Activated CD4-positive, CD25-positive, alpha-beta regulatory T cell treated with anti-CD3 and anti-CD28 coated beads, Interleukin-2, amount 50 U/mL, for 24 hours (primary cell): ENCODE measurements at places on chromosomes 2 and 18.
A peak's percentile ranks its signal among the peaks of the same experiment; 100 is the strongest.

DNA sequence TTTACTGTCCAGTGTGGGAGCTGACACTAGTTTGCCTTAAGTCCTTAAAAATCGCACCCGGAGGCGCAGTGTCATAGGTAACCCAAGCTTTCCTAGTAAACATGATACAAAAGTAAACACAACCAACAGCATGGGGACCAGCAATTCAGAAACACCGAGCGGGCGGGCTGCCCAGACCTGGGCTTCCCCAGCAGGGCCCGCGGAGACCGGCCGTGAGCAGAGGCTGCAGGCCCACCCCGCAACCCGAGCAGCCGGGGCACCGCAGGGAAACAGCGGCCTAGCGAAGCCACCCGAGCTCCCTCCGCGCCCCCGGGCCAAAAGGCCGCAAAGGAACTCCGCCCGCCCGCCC lies 296 bp downstream of the TTC21B start:
- peak; percentile 43 for ATAC-seq

DNA sequence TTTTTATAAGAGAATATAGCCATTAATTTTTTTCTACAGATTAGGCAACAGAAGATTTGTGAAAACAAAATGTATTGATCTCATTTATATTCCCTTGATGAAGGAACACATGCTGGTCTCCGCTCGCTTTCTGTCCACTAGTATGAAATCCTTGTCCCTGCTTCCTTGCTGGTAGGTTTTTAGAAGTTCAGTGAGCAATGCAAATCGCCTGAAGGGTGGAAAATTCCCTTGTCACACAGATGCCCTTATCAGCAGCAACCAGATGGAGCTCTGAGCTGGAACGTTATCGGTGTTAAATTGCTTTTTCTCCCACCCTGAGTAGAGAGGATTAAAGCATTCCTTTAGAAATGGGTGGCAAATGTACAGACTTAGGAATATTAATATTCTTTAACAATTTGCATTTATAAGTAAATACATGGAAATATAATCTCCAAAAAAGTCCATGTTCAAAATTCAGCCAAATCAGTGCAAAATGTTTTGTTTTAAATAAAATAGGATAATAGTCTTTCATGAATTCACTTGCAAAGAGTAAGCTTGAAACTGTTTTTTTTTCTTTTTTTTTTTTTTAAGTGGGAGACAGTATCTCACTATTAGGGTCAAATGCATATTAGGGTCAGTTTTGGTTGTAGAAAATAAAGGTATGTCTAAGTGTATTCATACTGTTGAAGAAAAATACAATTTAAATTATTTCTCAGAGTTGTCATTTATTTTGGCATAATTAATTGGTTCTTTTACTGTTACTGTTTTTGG lies 164.0 kb upstream of the MYO3B start:
- no peak for ATAC-seq

DNA sequence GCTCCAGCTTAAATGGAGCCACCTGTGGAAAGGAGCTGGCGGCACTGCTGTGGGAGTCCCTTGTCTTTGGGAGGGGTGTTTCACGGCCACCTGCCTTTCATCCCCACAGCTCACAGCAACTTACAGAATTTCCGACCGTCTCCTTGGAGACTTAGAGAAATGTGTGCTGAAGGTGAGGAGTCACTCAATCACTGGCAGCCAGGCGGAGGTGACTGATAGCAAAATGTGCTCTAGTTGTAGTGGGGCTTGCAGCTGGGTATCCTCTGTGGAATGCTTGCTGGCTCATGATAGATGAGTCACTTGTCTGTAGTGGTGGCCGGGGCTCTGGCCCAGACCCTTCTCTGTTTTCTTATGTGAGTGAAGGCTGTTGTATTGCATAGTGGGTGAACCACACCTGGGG lies 110.7 kb downstream of the SH3RF3 start:
- ATAC-seq: no peak

GRCh38 chr2:240070907-240071306 lies 17.6 kb upstream of the OR6B3 start:
- no peak for ATAC-seq

DNA sequence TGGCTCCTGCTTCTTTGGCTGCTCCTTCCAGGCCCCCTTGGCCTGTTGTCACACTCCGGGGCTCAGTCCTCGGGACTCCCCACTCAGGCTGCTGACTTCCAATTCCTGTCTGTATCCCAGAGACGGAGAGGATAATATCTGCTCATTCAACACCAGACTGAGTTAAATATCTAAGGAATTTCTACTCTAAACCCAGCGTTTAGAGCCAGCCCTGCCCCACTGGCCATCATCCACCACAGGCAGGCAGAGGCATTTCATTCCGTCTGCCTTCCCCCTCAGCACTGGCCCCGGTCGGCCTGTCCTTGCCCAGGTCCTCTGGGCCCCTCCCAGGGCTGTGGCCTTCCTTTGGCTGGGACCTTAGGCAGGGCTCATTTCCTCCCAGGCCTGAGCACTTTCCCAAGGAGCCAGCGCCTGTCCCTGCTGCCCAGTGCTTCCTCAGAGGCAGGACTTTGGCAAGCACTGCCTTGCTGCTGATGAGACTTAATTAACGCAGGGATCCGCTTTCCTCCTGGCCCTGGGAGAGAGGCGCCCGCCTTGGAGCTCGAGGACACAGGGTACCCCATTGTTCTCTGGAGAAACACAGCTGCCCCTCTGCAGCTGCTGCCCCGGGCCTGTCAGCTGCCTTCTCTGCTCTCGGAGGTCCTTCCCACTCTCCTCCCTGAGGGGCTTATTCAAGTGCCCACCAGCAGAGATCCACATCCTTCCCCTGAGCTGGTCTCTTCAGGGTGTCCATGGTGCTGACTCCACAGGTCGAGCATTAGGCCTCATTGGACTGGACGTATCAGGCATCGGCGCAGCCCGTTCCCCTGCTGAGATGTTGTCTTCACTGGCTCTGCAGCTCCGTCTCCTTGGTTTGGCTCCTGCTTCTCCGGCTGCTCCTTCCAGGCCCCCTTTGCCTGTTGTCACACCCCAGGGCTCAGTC lies 42.8 kb downstream of the ATOH8 start:
- ATAC-seq: no peak

GRCh38 chr2:237596520-237597195 lies 6.1 kb upstream of the RAB17 start:
- no peak for ATAC-seq

DNA sequence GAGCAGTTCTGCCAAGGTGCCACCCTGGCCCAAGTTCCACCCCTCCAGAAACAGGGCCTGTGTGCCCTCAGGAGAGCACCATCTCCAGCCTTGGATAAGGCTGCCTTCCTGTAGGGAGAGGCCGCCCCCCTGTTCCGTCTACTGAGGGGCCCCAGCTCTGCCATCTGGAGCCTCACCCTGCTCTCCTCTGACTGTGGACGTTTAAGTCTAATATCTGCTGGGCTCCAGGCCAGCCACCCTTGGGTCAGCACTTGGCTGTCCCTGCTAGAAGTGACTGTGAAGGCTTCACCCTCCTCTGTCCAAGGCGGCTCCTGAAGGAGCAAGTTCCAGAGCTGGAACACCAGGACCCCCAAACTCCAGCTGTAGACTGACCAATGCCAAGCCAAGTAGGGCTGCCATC lies 26.3 kb downstream of the RHOB start:
- ATAC-seq: no peak

- no peak for ATAC-seq
These were observed 166.9 kb downstream of the MSH2 start for GRCh38 chr2:47569658-47570475.

- peak; percentile 20 for ATAC-seq
These were observed 568 bp downstream of the TMEM131 start for GRCh38 chr2:97995026-97995733.

GRCh38 chr2:119826370-119826961 lies 66.7 kb downstream of the PTPN4 start:
- no peak for ATAC-seq

DNA sequence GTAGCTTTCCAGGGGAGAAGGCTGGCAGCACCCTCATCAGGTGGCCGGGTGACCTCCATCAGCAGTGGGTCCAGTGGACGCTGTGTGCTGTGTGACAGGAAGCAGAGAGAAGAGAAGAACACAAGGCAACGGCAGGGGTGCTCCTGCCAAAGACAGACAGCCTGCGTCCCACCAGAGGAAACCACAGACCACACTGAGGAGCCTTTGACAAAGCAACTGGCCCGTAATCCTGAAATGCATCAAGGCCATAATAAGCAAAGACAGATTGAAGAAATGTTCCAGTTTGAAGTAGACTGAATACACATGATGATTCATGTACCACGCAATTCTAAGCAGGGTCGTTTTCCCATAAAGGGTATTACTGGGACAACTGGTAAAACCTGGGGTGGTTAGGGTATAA lies 172.4 kb downstream of the FBXO15 start:
- no peak for ATAC-seq

- no peak for ATAC-seq
These were observed 86.6 kb downstream of the ANTXR1 start for GRCh38 chr2:69099541-69099940.

- no peak for ATAC-seq
These were observed 105.0 kb downstream of the LTBP1 start for GRCh38 chr2:33051586-33052360.

- no peak for ATAC-seq
These were observed 40.3 kb upstream of the SCG2 start for GRCh38 chr2:223642506-223642905.

DNA sequence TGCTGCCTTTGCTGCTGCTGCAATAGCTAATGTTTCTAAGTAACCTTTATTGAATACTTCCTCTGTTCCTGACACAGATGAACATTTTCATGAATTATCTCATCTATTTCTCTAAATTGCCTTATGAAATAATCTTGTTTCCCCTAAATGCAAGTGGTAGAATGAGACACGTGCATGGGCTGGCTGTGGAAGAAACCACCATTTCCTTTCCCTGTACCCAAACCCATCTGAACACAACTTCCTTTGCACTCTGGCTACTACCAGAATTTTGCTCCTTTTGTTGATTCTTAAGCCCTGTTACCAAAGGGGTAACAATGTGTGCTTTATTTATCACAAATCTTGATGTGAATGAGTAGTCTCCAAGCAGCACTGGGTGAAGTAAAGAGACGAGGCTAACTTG lies 29.2 kb downstream of the AKAIN1 start:
- no peak for ATAC-seq

DNA sequence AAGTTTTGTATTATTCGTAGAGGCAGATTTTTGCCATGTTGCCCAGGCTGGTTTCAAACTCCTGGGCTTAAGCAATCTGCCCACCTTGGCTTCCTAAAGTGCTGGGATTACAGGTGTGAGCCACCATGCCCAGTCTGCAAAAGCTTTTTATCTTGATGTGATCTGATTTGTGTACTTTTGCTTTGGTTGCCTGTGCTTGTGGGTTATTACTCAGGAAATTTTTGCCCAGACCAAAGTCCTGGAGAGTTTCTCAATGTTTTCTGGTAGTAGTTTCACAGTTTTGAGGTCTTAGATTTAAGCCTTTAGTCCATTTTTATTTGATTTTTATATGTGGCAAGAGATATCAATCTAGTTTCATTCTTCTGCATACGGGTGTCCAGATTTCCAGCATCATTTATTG lies 42.4 kb downstream of the SYT4 start:
- ATAC-seq: no peak
